Foreskin melanocyte (primary cell): ENCODE measurements at places on chromosomes 5 and 9.

- DNase-seq = no peak
Observed at GRCh38 chr5:174222891-174223290, 177.4 kb downstream of the NSG2 start.

- DNase-seq = no peak
Observed at GRCh38 chr5:146745931-146746577, 132.5 kb downstream of the PPP2R2B start.

- no peak for DNase-seq
Observed at GRCh38 chr9:8207596-8207995, 408.0 kb upstream of the DMAC1 start.

GRCh38 chr9:89770531-89771174 lies 165.8 kb downstream of the GADD45G start:
- no peak for DNase-seq
